ENCODE measurements at places on chromosomes 1 and 21.

DNA sequence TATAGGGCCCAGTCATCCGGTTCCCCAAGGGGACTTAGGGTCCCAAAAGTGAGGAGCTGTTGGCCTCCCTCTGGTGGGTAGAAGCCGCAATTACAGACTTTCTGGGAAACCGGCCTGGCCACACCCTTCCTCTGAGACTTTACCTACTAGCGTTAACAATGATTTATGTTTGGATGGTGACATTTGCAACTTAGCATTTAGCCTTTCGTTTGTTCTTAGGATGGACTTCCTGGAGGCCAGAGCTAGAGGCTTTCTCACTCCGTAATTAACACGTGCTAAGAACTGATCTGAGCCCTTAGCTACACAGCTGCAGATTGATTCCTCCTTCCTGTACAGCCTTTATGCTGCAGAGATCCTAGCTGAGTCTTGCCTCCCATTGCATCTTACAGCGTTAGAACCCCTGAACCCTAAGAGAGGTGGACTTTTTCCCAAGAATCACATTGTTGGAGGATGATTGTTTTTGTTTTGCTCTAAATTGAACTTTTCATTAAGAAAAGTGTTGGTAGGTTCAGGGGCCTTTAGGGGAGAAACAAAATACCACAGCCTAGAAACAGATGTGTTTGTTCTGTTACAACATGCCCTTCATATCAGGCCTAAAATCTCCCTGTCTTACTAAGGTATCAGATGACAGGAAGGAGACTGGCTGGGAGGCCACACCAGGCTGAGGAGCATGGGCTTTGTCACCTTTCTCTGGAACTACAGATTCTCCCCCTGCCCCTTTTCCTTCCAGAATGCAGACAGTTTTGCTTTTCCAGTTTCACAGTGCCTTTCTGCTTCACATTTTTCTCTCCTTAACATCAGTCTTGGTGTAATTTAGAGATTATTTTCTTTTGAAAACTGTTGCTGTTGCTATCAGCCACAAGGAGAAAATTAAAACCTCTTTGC lies 1.9 kb downstream of the S100A11 start:
- peak; percentile 88 for DNase-seq

DNA sequence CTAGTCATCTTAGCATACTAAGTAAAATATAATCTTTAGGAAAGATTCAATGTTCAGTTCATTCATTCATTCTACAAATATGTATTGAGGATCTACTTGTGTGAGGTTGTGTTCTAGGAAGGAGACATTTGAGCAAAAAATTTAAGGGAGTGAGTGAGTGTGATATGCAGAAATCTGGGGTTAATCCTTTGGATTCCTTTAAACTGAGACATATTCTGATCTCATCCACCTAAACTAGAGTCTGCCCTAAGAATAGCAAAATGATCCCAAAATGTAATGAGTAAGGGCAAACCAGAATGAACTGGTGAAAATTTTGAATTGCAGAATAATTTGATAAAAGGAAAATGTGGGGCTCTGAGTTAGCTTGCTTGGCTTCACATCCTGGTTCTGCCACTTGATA lies 8.6 kb downstream of the UBE2U start:
- DNase-seq: no peak

DNA sequence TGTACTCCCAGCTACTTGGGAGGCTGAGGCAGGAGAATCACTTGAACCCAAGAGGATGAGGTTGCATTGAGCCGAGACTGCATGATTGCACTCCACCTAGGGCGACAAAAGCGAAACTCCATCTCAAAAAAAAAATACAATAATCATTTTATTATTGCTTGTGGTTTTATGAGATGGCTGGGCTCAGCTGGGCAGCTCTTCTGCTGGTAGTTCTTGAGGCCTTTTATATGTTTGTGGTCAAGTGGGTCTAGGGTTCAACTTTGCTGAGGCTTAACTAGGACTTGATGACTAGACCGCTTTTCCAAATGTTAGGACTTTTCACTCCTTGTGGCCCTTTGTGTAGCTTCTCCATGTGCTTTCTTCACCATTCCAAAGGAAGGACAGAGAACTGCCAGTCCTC lies 53.2 kb downstream of the SLC35F3 start:
- DNase-seq: no peak

- DNase-seq: no peak
Observed at GRCh38 chr1:75640137-75640536, 29.2 kb upstream of the SLC44A5 start.

DNA sequence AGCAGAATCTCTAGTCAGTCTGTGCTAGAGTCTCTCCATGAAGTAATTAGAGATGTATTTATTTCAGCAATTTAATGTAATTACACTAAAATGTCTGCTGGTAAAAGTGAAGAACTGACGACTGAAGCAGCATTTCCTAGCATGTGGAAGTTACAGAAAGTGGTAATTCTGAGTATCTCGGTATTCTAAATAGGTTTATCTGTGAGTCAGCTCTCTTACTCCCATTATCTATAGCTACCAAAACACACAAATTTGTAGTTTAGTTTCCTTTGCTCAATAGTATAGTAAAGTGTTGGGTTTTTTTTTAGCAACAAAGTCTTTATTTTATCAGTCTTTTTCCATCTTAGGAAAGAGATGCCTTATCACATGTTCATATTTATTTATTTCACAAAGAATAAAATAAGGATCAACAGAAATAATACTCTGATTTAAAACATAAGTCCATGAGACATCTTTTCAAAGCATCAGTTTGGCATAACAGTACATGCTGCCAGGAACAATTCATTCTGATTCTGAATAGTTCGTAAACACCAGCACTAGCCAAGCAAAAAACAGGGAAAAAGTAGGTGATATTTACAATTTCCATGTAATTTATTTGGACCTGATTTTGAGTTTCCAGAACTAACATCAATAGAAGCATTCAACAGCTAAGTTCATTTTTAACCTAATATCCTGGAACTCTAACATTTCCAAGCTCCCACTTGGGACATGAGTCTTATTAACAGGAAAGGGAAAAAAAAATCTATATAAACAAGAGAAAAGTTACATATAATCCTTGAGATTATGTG lies 76.3 kb downstream of the KCNT2 start:
- DNase-seq: peak; percentile 7

- DNase-seq: no peak
Observed at GRCh38 chr1:8674912-8675311, 142.5 kb downstream of the RERE start.

- DNase-seq: no peak
Observed at GRCh38 chr1:216457356-216457755, 34.1 kb upstream of the USH2A start.

GRCh38 chr1:175472464-175472863 lies 270.9 kb downstream of the TNR start:
- no peak for DNase-seq

- DNase-seq: peak; percentile 28
Observed at GRCh38 chr1:47814612-47815395, 182.4 kb downstream of the TRABD2B start.
